ENCODE measurements at places on chromosomes 7 and 10.

DNA sequence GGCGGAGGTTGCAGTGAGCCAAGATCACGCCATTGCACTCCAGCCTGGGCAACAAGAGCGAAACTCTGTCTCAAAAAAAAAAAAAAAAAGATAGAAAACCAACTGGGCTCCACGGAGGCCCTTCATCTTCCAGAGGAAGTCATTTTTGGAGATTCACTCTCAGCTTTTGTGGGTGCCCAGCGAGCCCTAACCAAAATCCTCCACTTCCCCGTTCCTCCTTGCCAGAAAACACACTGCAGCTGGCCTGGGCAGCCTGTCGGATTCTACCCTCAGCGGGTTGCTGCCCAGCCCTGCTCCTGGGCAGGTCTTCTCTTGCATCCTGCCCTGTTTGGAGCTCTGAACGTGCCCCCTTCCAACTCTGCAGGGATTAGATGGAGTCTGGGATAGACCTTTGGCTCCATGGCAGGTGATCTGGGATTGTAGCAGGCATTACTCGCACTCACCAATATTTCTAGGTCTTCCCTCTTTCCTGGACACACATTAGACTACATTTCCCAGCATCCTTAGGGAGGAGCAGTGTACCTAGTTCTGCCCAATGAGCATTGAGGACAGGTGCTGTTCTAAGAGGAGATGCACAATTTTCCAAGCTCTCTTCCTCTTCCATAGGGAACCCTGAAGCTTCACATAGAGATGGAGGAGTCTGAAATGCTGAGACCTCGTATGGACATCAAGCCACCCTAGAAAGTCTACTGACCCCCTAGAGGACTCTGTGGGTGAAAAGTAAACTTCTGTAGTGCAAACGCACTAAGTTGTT is 4.6 kb downstream of the GRID2IP start:
- no peak for DNase-seq

- DNase-seq = no peak
Measured at GRCh38 chr10:101903827-101904550, 60.4 kb upstream of the KCNIP2 start.

- DNase-seq = no peak
Measured at GRCh38 chr7:108794466-108794865, 224.8 kb downstream of the DNAJB9 start.

DNA sequence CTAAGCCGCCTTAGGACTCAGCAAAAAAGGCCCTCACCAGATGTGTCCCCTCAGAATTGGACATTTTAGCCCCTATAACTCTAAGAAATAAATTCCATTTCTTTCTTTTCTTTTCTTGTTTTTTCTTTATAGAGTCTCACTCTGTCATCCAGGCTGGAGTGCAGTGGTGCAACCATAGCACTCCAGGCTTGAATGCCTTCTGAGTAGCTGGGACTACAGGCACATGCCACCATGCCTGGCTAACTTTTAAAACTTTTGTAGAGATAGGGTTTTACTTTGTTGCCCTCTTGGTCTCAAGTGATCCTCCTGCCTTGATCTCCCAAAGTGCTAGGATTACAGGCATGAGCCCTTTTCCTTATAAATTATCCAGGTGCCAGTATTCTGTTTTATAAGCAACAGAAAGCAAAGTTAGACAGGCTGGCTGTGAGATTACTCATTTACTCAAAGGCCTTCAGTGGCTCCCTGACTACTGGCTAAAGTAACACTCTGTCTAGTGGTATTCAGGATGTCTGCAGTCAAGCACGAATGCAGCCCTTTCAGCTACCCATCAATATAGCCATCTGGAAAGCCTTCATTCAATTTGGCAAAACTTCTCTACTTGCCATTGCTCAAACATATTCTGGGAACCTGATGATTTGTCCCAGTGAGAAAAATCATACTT is 128.6 kb downstream of the ICA1 start:
- no peak for DNase-seq

GRCh38 chr7:7476381-7476780 is 59.3 kb downstream of the COL28A1 start:
- no peak for DNase-seq

DNA sequence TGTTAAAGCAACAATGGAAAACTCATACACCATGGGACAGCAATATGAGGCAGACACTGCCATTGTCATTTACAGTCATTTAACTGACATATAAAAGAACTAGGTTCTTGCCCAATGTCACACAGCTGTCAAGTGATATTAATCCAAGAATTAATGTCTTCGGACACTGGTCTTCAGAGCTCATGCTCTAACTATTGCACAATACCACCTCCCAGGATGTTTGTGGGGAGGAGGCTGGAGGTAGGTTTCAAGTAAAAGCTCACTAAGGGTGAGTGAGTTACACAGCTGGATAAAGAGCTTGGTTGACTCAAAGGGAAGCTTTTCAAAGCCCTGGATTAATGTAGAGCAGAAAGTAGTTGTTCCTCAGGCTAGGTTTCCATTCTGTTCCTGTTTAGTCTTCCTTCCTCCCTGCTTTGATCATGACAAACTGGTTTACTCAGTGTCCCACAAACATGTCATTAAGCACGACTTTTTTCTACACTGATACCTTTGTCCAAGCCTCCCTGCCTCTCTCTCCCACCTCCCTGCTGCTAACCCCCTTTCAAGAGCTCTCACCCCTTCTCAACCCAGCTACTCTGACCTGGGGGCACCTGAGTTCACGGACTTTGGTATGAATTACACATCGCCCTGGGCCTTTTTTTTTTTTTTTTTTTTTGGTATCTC is 987 bp upstream of the EXOC6 start:
- no peak for DNase-seq

Measured in LNCaP clone FGC (cell line).